ENCODE measurements at places on chromosomes 3 and 15.

DNA sequence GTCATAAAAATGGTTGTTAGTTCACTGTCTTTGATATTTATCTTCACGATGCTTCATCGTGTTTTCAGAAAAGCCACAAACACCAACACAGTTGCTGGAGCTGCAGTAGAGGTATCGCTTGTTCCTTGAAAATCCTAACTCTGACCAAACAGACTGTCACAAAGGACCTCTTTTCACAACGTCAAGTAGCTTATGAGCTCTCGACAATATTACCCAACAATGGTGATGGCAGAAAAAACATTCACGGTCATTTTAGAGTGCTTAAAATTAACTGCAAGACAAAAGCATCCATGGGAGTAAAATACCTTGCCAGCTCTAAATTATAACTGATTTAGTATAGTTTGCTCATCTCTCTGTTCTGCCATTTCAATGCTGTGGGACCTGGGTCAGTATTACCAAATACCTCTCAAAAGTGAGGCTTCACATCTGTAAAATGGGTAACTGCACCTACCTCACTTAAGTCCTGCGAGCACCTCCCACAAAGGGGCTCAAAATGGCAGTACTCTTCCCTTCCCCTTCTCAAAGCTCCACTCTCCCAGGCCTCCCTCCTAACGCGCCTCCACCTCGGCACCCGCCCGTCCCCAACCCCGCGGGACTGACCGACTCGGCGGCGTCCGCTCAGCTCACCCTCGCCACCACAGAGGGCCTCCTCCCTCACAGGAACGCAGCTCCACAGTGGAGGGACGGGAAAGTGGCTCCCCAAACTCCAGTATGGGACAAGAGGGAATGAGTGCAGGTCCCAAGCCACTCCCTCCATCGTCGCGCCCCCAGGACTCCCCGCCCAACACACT, 546 bp downstream of the TRIM59 start:
- DNase-seq: peak; percentile 21

- DNase-seq: peak; percentile 14
Measured at GRCh38 chr3:116870379-116870778, 160.8 kb downstream of the TUSC7 start.

GRCh38 chr3:94909726-94910125, 846.9 kb downstream of the NSUN3 start:
- DNase-seq: no peak

DNA sequence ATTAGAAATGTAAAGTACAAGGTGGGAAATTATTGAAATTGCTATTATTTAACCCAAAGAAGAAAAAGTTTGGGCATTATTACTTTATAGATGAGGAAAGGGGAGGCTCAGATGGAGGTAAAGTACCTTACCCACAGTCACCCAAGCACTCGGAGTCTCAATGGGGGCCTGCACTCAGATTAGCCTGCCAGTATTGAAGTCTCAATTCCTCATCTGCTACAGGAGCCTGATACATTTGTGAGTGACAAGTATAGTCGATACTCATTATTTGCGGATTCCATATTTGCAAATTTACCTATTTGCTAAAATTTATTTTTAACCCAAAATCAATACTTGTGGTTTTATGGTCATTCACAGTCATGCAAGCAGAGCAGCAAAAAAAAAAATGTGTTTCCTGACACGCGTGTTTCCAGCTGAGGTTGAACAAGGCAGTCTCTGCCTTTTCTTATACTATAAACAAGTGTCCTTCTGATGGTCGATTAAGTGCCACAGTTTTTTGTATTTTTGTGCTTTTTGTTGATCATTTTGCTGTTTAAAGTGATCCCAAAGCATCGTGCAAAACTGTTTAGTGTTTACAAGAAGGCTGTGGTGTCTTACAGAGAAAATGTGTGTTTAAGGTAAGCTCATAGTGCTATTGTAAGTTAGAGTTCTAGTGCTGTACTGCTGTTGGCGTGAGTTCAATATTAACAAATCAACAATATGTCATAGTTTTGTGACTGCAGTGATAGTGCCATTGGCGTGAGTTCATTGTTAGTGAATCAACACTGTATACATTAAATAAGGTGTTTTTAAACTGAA, 48.0 kb downstream of the ARHGEF26 start:
- no peak for DNase-seq

- no peak for DNase-seq
Measured at GRCh38 chr3:186534113-186534669, 10.0 kb downstream of the CRYGS start.

DNA sequence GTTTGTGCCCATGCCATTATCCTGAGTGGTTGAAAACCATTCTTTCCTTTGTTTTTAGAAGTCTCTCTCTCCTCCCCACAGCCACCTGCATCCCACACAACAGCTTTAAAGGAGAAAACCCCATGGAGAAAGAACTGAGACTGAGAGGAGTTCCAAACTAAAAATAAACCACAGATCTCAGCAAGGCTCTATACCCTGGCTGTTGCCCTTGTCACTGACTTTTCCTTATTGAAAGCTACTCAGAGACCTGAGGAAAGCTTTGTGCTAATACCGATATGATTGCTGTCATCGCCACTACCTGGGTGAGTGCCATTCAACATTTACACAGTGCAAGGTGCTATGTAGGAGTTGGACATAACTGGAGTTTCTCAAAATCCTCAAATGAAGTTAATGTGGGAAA, 55.5 kb upstream of the RASGRP1 start:
- DNase-seq: no peak

DNA sequence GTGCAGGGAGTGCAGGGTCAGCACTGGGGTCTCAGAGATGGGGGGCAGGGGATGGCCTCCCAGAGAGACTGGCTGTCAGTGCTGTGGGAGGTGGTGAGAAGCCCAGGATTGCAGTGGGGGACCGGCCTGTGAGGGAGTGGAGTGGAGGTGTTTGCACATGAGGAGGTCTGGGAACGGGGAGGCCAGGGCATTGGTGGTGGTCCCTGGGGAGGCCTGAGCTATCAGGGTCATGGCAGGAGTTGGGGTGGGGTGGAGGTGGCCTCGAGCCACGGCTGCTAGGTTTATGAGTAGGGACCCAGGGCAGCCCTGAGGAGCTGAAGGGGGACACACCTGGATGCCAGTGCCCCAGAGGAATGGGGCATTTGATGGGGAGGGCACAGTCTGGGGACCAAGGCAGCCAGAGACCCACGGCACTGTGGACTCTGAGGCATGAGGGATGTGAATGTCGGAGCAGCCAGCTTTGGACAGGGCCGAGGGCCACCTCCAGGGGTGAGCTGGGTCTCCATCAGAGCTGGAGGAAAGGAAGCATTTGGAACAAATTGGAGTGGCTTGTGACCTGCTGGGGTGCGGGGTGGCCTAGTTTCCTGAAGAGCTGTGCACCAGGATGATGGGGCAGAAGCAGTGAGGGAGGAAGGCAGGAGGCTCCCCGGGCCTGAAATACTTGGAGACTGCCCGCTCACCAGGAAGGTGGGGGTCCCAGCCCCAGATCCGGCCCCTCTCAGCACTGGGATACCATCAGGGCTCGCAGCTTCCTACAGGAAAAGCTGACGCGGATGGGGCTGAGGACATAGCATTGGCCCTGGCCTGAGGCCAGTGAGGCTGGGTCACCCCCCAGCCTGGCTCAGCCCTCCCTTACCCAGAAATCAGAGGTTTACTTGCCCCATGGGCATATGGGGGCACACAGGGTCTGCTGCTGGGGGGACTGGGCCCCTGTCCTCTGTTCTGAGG, 9.5 kb upstream of the CSPG4 start:
- DNase-seq: no peak

- DNase-seq: no peak
Measured at GRCh38 chr3:184827572-184827971, 15.6 kb downstream of the VPS8 start.

- DNase-seq: no peak
Measured at GRCh38 chr15:44726136-44726535, 10.2 kb upstream of the TRIM69 start.

DNA sequence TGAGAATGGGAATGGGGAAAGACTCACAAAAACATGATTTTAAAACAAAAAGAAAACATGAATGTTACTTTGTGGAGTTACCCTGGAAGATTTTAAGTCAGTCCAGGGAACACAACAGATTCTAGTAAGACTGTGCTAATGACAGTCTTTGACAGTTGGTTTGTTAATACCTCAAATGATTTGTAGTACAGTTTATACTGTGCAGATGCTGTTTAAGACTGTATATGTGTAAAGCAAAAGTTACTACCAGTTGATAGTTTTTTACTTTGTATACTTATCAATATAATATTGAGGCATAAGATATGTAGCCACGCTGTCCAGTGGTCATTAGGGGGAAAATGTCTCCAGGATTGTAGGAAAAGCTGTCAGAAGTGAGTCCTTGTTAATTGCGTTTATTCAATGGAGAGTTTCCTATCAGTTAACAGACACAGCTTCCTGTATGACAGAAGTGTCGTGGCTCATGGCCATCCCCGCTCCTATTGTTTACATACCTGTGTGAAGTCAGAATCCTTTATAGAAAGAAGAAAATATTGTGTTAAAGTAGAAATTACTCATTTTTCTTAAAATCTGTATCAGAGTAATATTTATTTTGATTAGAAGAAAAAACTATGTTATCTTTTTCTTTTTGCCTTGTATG, 36.0 kb downstream of the NKIRAS1 start:
- no peak for DNase-seq

GRCh38 chr3:152258448-152259393, 10.0 kb upstream of the MBNL1 start:
- DNase-seq: no peak

- DNase-seq: no peak
Measured at GRCh38 chr3:11631820-11632219, 11.9 kb downstream of the VGLL4 start.

DNA sequence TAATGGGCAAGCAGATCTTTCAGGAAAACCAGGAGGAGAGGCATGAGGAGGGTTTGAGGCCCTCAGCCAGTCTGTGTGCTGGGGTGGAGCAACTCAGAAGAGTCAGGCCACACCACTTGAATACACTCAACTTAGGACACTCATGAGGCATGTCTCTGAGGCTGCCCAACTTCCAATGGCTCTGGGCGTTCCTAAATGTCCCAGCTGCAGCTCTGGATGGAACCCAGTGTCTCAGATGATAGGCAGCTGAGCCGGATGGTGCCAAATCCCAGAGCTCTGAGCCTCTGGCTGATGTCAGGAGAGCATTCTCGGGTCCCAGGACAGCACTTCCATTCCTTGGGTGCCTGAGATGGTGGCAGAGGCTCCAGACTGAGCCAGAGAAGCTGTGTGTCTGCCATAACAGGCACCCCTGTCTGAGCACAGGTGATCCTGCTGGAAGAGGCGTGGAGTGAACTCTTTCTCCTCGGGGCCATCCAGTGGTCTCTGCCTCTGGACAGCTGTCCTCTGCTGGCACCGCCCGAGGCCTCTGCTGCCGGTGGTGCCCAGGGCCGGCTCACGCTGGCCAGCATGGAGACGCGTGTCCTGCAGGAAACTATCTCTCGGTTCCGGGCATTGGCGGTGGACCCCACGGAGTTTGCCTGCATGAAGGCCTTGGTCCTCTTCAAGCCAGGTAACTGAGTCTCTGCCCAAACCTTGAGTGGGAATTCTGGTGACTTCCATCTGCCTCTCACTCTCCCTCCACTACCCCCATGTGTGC, 2.8 kb downstream of the NR2E3 start:
- DNase-seq: no peak

- DNase-seq: peak; percentile 39
Measured at GRCh38 chr3:113275929-113276750, 64.8 kb downstream of the BOC start.

DNA sequence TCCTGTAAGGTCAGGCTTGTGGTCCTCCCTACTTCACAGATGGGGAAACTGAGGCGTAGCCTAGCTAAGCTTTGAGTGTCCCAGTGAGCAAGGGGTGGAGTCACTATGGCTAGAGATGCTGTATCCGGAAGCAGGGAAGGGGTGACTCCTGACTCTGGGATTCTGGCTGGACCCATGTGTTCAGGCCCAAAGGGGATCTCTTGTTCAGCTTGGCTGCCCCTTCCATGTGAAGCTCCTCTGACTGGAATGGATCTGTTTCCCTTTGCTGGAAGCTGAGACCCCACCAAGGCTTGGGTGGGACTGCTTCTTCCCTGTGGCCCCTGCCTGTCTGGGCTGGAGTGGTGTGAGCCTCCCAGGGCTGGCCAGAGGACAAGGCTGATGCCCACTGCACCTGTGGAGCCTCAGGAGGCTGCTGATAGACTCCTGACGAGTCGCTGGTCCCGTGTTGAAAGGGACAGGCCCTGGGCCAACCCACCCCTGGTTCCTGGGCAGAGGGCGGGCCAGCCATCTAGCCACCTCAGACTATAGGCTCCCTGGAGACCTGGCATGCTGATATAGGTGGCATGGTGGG, 1.0 kb downstream of the MAPKAPK3 start:
- DNase-seq: no peak

DNA sequence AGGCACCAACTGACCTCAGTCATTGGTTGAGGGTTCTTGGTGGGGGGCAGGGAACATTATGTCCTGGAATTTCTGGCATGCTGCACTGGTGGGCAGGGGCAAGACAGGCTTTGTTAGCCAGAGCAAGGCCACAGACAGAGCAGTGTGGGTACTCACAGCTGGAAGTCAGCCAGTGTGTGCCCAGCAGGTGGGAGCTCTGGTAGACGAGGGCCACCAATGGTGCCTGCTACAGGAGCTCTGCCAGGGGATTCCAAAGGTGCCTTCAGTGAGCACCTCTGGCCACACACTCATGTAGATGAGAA, 31.3 kb downstream of the CYP8B1 start:
- DNase-seq: no peak

- no peak for DNase-seq
Measured at GRCh38 chr3:99878005-99878404, 60.3 kb downstream of the CMSS1 start.
